Vein endothelial cell (primary cell): ENCODE measurements at places on chromosomes 5 and 9. TPM values are rescaled to one million over a fixed set of nuclear protein-coding genes. Genes with fewer than 3 reads are reported as not detected.

Gene AQP3
- 0.10 TPM in 1 of 2 replicates, not detected in the other for total RNA-seq

Gene GLDC
- total RNA-seq = 6.9 and 10.9 TPM in 2 replicates

Gene ZDHHC11B
- total RNA-seq = under 0.01 TPM in 1 of 2 replicates, not detected in the other

Gene SLC4A9
- not detected in 2 replicates for total RNA-seq

Gene SLC36A2
- not detected in 2 replicates for total RNA-seq

Gene ENHO
- 0.29 TPM in 1 of 2 replicates, not detected in the other for total RNA-seq

Gene DMRT3
- total RNA-seq = not detected in 2 replicates

Gene GRIN3A
- not detected in 2 replicates for total RNA-seq

Gene FOXD4
- under 0.01 and 0.19 TPM in 2 replicates for total RNA-seq

Gene CHD1
- 55.5 and 77.0 TPM in 2 replicates for total RNA-seq

Gene NKD2
- total RNA-seq = 0.29 and 0.33 TPM in 2 replicates

Gene TRPM3
- total RNA-seq = under 0.01 and 0.48 TPM in 2 replicates

Gene ITGA2
- total RNA-seq = 115 and 159 TPM in 2 replicates

Gene IFNA2
- not detected in 2 replicates for total RNA-seq

Gene C9orf57
- not detected in 2 replicates for total RNA-seq

Gene PRSS3
- total RNA-seq = 7.8 and 14.1 TPM in 2 replicates

Gene C5orf22
- total RNA-seq = 25.1 and 25.5 TPM in 2 replicates

Gene ADGRV1
- total RNA-seq = under 0.01 and 0.67 TPM in 2 replicates

Gene TAF11L5
- not detected in 2 replicates for total RNA-seq

Gene SLC1A1
- 20.2 and 24.5 TPM in 2 replicates for total RNA-seq

Gene ZSWIM6
- 20.7 and 24.8 TPM in 2 replicates for total RNA-seq
